ENCODE measurements at places on chromosomes 5 and 9.

DNA sequence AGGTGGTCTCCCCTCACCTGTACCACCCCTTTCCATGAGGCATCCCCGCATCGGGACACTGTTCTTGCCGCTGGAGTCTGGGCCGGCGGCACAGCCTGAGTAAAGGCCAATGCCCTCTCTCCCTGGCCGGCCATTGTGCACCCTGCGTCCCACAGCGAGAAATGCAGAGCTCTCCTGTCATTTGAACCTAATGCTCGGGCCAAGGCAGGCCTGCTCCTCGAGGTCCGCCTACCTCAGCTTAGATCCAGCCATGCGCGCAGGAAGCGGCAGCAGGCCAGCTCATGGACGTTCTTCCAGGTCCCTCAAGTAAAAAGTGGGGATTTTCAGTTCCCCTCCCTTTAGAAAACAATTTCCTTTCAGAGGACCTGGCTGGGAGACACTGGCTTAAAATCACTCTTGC is 135.0 kb downstream of the HSD17B3 start:
- no peak for DNase-seq

DNA sequence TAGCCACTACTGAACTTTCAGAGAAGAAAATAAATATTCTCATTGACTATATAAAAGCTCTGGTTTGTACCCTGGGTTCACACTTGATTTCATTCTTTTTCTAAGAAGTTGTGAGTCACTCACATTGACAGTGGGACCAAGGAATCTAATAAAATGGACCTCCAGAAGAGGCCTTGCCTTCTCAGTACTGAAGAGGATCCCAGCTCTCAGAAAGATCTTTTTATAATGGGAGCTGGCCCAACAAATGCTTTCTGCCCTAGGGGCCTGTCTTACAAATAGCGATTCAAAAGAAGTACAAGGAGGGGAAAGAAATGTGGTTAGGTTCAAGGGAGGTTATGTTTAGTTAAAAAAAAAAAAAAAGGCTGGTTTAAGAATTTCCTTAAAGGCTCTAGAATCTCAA is 237.9 kb downstream of the ISL1 start:
- DNase-seq, result no peak

DNA sequence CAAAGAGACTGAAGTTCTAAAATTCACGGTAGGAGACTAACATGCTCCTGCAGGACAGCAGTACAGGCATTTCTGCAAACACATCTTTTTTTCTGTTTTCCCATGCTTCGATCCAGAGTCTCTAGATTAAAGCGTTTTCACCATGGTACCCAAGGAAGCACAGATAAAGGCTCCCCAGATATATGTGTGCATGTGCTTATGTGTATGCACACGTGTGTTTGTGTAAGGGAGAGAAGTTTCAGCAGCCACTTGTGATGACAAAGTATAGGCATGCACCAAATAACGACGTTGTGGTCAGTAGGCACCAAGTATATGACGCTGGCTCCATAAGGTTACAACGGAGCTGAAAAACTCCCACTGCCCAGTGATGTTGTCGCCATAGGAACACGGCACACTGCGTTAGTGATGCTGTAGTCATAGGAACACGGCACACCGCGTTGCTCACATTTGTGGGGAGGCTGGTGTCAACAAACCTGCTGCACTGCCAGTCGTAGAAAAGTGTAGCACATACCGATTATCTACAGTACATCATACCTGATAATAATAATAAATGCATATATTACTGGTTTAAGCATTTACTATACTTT is 21.7 kb downstream of the MED10 start:
- DNase-seq, result no peak

DNA sequence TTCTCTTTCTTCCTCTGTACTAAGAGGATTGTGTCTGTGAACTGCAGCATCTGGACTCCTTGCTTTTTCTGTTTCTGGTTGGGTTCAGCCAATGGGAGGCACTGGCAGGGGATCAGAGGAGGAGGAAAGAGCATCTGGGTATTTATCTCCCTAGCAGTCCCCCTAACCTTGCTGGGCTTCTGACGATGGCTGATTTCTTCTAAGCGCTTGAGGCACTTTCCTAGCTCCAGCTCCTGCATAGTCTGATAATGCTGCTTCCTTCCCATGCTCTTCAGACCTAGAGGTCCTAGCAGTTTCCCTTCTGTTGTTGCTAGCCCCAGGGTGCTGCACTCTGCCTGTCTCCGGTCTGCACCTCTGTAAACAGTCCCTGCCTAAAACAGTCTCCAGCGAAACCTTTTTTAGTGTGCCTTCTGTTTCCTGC is 225.1 kb downstream of the PDZD2 start:
- DNase-seq, result no peak

- no peak for DNase-seq
These were observed 404.8 kb downstream of the MAT2B start for GRCh38 chr5:163910226-163910625.

DNA sequence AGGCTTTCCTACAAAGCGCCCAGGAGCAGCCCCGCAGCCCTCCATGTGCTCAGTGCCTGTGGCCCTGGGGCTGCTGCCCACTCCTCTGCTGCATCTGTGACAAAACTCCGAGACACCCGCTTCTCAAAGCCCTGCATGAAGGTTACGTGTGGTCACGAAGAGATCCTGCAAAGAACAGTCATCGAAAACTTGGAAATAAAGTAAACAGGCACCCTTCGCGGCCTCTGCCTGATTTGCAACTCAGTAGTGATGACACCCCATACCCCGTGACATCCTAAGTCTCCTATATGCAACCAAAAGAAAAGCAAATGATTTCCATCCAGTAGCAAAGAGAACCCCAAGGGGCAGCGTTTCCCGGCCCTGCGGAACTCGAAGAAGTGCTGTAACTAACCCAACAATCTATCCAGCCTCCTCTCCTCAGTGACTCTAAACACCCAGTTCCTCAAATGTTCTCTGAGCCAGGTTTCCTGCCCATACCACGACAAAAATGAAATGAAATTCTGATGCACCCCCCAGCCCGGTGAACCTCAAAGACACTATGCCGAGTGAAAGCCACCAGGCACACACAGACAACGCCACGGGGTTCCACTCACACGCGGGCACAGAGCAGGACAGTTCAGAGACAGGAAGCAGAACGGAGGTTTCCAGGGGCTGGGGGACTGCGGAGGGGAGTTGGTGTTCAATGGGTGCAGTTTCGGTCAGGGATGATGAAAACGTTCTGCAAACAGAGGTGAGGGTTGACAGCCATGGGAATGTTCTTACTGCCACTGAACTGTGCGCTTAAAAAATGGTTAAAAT is 19.0 kb downstream of the NACC2 start:
- no peak for DNase-seq

- DNase-seq, result no peak
These were observed 6.0 kb upstream of the TESK1 start for GRCh38 chr9:35598866-35599590.

- DNase-seq, result no peak
These were observed 43.3 kb downstream of the PUM3 start for GRCh38 chr9:2800394-2801179.

- no peak for DNase-seq
These were observed 114.5 kb downstream of the MTRR start for GRCh38 chr5:7983433-7983832.

DNA sequence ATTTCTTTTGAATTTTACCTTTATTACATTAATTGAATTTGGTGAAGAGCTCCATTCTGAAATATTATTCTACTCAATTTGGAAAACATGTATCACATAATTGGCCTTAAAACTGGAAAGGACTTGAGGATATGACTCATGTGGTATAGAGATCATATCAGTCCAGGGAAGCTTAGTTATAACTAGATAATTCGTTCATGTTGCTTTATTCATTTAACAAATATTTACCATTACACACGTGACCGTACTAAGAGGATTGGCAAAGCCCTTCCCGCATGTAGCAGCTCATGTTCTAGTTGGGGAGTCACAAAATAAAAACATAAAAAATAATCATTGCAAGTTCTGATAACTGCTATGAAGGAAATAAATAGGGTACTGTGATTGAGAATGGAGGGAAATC is 1816.5 kb downstream of the MAT2B start:
- no peak for DNase-seq

DNA sequence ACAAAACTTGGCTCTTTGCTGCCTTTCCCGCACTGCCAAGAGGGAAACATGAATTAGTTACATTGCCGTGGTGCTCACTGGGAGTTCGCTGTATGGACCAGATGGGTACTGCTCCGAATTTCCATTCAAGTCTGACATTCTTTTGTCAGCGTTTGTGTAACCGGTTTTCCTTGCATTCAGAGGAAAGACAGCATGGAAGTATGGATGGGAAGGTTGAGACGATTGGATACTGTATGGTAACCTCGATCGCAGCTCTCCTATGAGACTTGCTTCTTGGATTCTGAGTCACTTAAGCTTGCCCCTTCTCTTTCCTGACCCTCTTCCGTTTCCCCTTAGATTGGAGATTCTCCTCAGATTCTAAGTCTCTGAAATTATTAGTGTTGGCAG is 625 bp upstream of the UBLCP1 start:
- DNase-seq, result no peak

GRCh38 chr9:134437403-134438194 is 111.3 kb downstream of the RXRA start:
- DNase-seq, result no peak

- DNase-seq, result no peak
These were observed 1.3 kb downstream of the CCIN start for GRCh38 chr9:36170531-36170930.

GRCh38 chr9:89493181-89493580 is 4.7 kb downstream of the SEMA4D start:
- no peak for DNase-seq

GRCh38 chr9:35776018-35776417 is 15.4 kb upstream of the NPR2 start:
- DNase-seq, result no peak

GRCh38 chr5:181053488-181054121 is 13.5 kb downstream of the BTNL9 start:
- DNase-seq, result no peak

DNA sequence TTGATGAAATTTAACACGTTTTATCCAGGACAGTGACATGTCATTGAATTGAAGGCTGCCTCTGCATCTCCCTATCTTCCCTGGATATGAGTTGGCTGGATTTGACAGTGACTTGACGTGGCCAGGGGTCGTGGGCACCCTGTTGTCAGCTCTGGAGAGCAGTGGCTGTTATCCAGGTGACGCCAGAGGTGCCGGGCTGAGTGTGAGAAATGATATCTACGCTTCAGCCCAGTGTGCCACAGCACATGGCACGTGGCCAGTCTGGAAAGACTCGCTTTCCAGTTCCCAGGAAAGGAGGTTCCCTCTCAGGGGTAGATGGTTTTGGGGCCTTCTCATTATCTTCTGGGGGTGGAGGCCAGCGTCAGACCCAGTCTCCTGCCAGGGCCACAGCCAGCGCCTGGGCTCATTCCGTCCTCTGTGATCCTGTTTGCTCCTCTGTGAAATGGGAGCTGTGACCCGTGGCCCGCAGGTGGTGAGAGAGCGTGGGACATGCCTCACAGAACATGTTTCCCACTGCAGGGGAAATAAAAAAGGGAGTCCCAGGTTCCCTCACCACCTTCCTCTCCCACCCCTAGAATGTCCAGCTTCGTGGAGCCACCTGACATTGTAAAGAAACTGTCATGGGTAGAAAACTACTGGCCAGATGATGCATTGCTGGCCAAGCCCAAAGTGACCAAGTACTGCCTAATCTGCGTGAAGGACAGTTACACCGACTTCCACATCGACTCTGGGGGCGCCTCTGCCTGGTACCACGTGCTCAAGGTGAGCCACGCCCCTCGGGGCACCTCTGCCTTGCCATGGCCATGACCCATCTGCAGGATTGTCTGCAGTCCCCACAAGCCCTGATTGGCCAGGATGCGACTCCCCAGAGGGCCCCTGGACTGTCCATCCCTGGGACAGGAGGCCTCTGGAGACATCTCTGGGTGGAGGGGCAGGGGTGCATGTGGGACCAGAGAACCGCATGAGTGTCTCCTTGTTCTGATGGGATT is 76.5 kb downstream of the PHF2 start:
- no peak for DNase-seq

DNA sequence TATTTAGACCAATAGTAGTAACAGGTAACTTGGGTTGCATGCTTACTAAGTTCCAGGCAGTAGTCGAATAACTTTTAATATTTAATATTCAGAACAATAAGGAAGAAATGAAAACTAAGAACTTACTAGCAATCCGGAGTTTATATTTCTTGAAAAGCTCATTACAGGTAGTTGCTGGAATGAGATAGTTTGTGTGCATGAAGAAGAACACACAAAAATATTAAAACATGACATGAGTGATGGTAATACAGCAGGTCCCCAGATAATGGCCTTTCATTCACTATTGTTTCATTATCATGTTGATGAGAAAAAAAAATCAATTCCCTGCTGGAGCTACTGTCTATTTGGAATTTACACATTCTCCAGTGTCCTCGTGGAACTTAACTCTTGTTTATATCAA is 44.7 kb downstream of the EXOSC2 start:
- DNase-seq, result no peak

DNA sequence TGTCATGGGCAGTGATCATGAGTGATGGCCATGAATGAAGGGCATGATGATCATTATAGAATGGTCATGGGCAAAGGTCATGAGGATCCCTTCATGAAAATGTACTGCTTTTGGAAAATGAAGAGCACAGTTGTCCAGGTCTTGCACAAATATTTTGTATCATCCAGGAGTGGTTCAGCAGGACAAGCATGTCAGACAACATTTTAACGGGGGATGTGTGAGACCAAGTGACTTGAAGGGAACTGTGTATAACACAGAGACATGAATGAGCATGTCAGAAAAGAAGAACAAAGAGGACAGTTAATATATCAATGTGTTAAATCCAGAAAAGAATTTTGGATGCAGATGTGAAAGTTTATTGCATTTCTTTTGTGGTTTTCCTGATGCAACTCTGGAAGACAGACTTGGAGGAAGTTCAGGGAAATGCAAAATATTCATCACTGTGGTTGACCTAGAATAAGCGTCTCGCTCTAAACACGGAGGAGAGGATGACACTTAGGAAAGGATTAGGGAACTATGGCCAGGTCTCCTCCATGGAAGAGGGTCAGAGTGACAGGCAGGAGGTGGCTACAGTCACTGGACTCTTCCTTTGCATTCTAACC is 116.1 kb upstream of the IRX4 start:
- DNase-seq, result no peak

DNA sequence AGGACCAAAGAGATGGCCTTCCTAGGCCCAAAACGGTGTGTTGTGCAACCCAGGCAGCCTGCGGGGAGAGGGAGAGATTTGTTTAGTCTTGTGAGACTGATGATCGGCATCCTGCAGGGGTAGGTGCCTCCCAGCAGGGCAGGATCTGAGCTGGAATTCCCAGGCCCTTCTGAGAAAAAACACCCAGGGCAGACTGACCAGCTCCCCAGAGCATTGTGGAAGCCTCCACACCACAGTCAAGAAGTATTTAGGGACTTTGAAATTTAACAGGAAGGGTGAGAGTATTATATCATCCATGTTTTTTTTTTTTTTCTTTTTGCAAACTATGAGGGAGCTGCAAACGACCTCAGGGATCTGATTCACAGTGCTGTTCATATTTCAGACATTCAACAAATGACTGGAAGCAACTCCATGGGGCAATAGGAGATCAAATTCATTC is 104.5 kb upstream of the LHFPL2 start:
- no peak for DNase-seq

DNA sequence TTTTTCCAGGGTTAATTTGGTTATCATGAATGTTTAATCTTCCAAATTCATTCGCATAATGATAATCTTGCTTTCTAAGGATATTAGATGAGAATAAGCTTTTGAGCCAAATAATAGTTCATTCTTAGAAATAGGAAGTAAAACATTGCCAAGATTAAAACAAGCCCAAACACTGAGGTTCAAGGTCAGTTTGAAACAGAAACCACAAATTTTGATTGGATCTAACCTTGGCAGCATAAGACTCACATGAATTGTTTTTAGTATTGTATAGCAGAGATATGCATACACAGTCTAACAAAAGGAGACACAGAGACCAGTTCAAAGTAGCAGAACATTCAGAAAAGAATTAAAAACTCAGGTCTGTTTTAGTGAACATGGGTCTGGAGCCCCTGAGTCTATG is 43.4 kb upstream of the VCAN start:
- DNase-seq, result no peak
